ENCODE measurements at places on chromosomes 5 and 9.

DNA sequence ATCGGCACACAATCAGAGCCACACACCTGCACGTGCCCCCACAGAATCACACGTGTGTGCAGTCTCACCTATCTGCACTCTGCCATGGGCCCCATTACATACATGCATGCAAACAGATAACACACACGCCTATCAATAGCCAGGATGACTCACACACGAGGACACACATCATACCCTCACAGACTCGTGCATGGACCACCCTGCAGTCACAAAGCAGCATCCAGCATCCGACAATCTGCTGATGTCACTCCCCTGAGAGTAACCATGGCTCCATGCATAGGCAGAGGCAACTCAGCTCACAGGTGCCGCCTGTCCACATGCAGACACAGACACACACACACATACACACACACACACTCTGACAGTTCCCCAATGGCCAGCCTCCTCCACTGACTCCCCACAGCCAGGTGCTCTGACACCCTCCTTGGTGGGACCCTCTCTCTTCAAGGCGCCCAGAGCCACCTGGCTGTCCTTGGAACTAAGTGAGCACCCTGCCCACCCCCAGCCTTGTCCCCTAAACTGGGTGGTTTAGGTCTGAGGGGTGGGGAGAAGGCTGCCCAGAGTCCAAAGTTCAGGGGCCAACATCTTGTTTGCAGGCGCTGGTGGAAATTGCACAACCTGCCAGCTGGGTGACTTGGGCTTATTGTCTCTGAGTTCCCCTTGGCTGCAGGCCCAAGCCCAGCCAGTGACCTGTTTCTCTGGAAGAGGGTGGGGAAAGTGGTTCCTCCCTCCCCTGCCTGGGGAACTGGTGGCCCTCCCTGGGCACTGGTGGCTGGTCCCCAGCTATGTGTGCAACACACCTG is 34.6 kb upstream of the NEK6 start:
- DNase-seq: no peak

- no peak for DNase-seq
These were observed 78.5 kb upstream of the PIP5K1B start for GRCh38 chr9:68626526-68626925.

DNA sequence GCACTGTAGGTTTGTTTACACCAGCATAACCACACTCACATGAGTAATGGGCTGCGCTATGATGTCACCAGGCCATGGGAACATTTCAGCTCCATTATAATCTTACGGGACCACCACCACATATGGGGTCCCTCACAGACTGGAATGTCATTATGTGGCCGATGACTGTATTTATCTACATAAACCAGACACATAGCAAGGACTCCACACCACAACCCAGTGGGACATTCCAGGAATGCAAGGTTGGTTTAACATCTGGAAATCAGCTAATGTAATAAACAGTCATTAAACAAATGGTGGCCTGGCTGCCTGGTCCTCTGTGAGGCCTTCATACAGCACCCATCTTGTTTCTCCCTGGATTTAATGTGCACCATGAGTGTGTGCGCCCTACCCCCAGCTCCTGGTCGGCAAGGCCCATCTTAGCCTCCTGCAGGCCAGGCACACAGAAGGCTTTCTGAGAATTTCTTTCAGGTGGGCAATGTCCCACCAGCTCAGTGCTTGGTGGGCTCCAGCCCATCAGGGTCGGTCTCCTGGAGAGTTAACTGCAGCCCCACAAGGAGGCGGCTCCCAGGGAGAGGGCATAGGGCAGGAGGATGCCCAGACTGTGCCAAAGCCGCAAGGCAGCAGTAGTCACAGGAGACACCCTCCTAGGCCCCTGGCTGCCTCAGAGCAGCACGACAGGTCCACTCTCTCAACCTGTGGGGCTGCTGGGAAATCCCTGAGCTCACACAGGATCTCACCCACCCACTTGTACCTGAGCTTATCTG is 35.9 kb upstream of the SARDH start:
- DNase-seq: no peak

DNA sequence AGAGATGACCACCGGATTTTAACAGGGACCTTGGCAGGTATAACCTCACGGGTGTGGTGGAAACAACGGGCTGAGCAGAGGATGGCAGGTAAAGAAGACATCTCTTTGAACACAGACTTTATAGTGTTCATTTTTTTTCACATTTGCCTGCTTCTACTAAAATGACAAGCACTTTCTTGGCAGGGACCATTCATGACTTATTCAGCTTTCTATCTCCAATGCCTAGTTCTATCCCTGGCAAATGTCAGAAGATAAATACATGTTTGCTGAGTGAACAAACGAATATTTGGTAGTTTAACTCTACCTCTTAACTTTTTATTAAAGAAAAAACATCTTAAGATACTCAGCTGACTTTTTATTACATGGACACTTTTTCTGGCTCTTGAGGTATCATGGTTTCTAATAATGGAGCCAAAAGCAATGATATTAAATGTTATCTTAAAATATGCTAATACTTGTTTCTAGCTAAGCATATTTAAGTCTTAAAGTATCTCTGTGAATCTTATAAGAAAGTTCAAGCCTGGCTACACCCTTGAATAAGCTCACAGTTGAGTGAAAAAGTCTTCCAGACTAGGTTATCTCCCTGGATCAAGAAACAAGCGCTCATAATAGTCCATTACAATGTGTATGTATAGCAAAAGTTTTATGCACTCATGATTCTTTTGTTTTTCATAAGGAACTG is 8.5 kb downstream of the ELL2 start:
- no peak for DNase-seq

DNA sequence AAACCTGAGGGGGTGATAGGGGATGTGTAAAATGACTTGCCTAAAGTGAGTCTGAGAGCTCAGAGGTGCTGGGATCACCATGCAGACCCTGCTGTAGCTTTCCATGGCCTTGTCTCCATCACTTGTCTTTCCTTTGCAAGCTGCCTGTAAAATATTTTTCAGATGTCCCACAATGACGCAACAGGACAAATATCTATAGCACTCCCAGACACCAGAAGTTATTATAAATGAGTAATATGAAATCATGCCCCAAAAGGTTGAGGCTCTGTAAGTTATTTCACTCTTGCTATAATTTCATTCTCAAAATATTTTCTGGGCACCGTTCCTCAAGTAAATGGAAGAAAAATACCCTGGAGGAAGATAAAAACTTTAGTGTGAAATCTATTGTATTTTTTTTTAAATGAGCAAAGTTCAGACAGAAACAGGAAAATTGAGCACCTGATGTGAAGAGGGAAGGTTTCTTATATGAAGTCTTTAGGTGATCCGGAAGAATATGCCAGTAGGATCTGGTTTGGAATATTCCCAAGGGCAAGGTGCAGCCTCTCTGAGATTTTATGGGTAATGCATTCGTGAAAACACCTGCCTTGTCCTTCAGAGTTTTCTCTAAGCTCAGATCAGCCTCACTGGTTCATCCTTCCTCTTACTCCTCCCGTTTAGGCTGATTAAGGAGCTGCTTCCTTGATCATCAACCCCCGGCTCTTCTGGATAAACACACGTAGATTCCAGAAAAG is 138.3 kb upstream of the DMAC1 start:
- DNase-seq: no peak

DNA sequence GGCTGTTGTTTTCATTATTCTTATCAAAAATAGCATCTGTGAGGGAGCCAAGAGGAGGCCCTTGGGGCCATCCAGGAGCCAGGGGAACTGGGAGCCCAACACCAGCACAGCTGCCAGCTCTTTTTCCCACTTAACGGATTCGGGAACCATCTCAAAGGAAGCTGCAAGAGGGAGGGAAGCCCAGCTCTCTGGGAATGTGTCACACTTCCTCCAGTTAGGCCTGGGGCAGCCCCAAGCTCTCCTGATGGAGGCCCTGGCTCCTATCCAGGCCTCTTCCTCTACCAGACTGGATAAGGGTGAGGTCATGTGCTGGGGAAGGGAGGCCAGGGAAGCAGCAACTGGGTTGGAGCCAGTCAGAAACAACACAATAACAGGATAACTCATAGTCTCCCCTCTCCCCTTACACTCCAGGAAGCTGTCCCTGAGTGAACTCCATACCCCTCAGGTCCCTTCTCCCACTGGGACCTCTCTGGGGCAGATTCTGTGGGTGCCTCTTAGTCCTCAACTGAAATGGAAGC is 12.7 kb downstream of the CSF2 start:
- no peak for DNase-seq

Data from CD4-positive, alpha-beta T cell treated with Interleukin-6 at 100 ng/mL for 8 hours (primary cell).